ENCODE measurements at places on chromosomes 12 and 14.

GRCh38 chr12:23528316-23528715 lies 421.2 kb downstream of the SOX5 start:
- no peak for DNase-seq

GRCh38 chr12:104534162-104534856 lies 77.6 kb downstream of the CHST11 start:
- no peak for DNase-seq

GRCh38 chr12:45708901-45709300 lies 20.6 kb upstream of the ARID2 start:
- no peak for DNase-seq

DNA sequence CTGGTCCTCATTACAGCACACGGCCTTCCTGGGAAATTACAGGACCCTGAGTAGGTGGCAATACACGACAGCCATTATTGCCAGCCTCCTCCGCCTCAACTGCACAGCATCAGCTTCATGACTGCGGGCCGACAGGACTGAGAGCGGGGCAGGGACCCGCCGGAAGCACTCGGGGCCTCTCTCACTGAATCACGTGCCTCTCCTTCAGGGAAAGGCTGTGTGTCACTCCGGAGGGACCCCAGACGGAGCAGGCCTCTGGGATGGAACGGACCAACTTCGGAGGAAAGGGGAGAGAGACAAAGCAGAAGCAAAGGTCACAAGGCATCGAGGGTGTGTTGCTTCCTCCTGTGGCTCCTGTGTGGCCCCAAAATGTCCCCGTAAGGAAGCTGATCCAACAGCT lies 90.0 kb downstream of the RNF34 start:
- DNase-seq, result no peak

GRCh38 chr12:99390707-99391106 lies 256.8 kb upstream of the GARIN6 start:
- no peak for DNase-seq

- no peak for DNase-seq
Measured at GRCh38 chr12:68356060-68356695, 24.0 kb upstream of the MDM1 start.

DNA sequence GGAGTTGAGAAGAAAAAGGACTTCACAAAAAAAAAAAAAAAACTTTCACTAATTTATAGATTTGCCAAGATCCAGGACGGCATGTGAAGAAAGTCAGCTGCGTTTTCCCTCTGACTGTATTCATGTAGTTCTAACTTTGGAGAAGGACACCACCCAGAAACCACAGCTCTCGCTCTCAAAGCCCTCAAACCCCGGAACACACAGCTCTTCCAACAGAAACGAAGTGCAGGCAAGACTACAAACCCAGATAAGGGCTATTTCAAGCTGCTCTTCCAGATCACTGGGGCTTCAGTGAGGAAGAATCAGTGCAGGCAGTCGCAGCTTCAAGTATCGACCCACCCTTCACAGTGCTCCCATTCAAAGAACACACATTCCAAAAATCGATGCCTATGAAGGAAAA lies 13.2 kb downstream of the KCNH5 start:
- DNase-seq, result no peak
